ENCODE measurements at places on chromosomes 2 and 18.

DNA sequence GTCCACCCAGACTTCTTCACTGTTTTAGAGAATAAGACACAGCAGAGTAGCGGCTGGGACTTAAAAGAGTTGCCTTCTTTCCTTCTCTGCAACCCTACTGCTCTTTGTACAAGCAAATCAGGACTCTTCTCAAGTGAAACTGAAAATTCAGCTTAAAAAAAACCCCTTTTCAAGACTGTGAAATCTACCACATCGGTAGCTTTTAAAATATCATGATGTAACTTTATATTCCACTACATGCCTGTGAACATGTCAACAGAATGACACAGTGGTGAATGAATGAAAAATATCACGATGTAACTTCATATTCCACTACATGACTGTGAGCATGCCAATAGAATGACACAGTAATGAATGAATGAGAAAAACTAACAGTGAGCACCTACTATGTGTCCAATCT lies 53.4 kb downstream of the TCF4 start:
- no peak for DNase-seq

DNA sequence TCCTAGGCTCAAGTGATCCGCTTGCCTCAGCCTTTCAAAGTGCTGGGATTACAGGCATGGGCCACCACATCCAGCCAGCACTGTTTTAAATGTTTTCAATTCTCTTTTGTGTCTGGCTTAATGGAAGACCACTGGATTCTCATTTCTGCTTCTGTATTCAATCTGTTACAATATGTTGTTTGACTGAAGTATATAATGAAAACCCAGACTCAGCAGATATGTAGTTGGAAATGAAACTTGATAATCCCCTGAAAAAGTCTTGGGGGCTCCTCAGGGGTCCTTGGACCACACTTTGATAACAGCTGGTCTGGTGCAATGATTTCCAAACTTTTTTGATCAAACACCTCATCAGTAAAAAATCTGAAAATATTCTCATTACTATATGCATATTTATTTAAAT lies 132.7 kb downstream of the ATAD2B start:
- no peak for DNase-seq

GRCh38 chr2:233810385-233810784 lies 32.3 kb downstream of the MROH2A start:
- no peak for DNase-seq

DNA sequence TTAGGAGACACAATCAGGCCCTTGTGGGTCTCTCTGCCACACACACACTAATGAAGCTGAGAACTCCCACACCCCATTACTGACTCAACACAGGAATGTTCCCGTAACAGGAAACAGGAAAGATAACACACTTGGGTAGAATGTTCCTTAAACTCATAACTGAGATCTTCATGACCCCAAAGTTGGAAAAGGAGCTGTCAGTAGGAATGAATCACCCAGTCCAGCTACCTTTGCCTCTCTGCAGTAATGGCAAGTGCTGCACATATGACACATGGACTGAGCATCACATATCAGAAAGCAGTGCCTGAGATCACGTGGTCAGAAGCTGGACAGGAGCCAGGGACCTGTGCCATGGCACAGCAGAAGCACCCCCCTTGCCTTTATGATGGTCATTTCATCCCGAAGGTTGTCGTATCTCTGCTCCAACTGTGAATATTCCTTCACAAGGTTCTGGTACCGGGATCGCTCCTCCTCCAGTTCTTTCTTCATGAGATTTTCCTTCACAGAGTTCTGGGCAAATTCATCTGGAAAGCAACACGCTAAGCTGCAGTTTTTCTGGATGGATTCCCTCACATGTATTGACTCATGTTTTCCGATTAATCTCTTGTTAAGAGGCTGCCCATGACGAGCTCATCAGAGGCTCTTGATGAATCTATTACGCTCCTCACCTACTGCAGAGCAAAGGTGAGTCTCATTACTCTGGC lies 65.4 kb upstream of the ACAA2 start:
- no peak for DNase-seq

DNA sequence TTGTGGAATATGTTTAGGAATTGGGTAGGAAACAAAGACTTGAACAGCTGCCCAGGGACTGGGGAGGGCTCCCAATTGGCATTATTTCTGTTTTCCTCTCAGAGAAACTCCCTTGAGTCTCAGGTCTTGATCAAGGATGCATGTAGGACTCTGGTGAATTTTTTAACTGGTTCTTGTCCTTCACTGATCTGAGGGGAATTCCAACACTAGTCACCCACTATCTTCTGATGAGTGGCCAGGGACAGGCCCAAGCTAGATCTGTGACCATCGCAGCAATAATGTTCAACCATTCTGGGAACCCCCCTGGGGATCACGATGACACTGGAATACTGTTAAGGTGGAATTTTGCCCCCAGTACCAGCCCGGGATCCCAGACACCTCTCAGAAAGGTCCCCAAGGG lies 132.0 kb downstream of the SH3BP4 start:
- DNase-seq: no peak

GRCh38 chr18:28728891-28729290 lies 552.0 kb upstream of the CDH2 start:
- DNase-seq: no peak

- peak; percentile 44 for DNase-seq
Measured at GRCh38 chr2:111148925-111149324, 28.2 kb downstream of the BCL2L11 start.

DNA sequence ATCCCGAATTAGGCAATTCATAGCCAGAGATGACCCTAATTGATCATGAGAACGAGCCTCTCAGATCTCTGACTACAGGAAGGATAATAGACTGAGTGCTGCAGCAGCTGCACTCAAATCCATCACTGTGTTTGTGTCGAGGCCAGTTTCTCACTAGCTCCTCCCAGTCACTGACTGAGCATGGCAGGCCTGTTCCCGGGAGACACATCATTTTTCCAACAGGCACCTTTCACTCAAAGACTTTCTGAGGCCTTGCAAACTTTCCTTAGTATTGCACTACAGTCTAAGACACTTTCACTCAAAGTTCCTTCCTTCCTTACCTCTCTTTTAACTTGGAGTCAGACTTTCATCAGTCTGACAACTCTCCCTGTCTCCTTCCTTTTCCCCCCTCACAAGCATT lies 13.7 kb downstream of the SOS1 start:
- no peak for DNase-seq

GRCh38 chr2:9965119-9965822 lies 13.8 kb downstream of the GRHL1 start:
- DNase-seq: no peak

DNA sequence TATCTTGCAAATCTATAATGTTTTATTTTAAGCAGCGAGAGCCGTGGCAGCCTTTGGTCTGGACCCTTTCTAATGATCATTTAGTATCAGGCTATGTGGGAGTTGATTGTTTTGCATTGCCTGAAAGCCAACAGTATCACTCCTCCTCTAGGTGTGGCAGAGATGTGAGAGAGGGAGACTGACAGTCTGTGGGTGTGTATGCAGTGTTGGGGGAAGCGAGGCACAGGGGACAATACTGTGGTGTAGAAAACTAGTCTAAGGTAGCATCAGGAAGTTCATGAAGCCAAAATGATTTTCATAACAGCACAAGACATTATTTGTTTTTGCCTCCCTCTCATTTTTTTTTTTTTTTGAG lies 13.4 kb upstream of the IL37 start:
- no peak for DNase-seq

- DNase-seq: no peak
Measured at GRCh38 chr2:181649436-181649979, 7.4 kb downstream of the CERKL start.

DNA sequence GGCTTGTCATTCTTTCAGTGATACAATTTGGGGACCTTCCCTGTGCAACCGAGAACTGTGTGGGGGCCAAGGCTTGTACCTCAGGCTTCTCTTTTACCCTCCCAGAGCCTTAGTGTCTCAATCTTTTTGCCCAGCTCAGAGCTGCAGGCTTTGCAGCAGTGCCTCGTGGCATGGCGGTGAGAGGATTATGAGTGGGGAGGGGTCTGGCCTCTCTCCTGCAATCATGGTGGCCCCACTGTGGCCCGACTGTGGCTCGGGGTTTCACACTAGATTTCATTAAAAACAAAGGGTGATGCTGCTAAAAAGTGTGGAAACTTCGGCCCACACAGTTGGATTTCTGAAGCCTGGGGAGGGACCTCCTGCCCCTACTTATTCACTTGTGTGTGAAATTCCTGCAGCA lies 75.5 kb downstream of the CAPN13 start:
- DNase-seq: no peak

DNA sequence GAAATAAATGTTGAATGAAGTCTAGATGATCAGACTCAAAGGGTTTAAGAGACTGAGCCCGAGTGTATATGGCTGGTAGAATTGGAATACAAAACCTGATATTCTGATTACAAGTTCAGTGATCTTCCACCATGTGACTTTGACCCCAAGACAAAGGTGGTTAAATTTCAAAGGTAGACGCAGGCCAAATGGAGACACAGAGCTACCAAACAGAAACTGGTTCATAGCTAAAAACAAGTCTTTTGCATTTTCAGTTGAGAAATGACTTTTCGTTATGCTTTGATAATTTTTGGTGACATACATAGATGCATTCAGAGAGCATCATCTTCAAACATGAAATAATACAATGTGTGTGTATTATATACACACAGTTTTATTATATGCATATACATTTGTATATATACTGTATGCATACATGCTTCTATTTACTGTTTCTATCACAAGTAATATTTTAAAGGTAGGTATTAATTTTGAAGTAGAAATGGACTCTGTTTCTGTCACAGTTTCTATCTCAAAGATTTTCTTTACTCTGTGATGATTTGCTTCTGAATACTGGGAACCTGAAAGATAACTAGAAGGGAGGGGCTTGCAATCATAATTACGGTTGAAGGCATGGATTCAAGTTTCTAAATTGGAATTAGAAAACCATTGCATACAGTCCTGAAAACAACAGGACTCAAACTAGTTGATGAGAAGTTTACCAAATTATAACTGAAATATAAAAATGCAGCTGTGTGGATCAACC lies 142.3 kb downstream of the ABCA12 start:
- DNase-seq: no peak

DNA sequence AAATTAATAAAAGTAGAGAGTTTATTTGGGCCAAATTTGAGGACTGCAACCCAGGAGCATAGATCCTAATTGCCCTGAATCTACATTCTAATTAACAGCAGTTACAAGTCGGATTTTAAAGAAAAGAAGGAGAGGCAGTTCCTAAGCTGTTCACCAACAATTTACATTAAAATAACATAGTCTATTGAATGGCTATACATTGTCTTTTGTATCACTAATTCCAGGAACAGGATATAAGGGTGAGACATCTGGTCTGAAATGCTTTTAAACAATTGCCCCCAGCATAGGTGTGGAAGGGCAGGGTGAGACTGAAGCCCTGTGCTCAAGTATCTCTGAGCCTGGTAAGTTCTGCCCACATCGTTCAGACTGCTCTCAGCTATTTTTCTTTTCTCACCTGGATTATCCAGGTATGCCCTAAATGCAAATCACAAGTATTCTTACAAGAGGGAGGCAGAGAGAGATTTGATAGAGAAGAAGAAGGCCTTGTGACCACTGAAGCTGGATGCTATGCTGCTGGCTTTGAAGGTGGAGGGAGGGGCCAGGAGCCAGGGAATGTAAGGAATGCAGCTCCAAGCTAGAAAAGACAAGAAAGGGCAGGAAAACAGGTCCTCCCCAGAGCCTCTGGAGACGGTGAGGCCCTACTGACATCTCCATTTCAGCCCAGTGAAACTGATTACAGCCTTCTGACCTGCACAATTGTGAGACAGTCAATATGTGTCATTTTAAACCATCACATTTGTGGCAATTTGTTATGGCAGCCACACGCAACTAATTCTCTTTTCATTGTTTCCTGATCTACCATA lies 189.4 kb upstream of the ARL4C start:
- no peak for DNase-seq

DNA sequence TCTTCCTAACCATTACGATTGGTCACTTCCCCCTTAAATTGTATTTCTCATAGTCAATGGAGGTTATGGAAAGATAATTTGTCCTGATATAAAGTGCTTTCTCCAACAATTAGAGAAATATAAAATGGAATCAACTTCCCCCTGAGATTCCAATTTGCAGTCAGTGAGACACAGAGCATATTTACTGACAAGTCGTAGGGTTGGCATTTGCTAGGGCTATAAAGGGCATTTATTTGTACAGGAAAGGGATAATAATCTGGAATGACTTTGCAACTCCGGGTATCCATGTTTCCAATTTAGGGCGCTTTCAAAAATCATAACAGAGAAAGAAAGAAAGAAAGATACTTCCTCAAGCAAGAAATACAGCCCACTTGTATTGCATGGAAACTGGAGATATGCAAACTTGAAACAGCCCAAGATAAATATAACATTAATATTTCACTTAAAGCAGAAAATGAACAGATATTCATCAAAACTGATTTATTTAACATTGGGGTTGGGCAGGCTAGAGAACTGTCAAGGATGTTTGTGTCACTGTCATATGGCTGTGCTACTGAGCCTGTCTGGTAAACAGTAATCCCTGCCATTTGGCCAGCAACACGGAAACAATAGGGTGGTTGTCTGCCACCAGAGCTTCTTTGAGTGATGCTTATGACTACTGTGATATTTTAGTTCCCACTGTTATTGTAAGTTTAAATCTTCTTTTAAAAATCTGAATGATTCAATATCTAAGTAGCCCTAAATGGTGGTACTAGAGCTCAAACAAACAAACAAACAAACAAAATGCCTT lies 621.8 kb downstream of the LRP1B start:
- no peak for DNase-seq

GRCh38 chr2:237222601-237223041 lies 136.9 kb downstream of the COPS8 start:
- DNase-seq: no peak

DNA sequence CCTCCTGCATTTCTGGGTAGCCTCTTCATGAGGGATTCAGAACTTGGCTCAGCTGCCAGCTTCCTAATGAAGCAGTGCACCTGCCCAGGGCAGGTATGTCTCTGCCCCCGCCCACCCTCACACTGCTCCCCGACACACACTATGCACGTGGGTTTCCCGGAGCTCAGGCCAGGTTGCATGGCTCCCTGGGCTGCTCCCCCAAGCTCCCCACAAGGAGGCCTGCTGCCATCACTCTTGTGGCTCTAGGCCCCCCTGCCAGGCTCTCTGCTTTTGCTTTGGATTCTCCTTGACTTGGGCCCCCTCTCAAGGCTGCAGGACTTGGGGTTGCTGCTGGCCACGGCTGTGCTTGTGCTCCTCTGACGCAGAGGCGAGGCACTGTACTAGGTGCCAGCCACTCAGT lies 43.6 kb downstream of the ADD2 start:
- no peak for DNase-seq

GRCh38 chr18:67109535-67109934 lies 407.0 kb downstream of the DSEL start:
- DNase-seq: no peak

- DNase-seq: no peak
Measured at GRCh38 chr2:116095636-116096035, 1653.2 kb downstream of the DPP10 start.

DNA sequence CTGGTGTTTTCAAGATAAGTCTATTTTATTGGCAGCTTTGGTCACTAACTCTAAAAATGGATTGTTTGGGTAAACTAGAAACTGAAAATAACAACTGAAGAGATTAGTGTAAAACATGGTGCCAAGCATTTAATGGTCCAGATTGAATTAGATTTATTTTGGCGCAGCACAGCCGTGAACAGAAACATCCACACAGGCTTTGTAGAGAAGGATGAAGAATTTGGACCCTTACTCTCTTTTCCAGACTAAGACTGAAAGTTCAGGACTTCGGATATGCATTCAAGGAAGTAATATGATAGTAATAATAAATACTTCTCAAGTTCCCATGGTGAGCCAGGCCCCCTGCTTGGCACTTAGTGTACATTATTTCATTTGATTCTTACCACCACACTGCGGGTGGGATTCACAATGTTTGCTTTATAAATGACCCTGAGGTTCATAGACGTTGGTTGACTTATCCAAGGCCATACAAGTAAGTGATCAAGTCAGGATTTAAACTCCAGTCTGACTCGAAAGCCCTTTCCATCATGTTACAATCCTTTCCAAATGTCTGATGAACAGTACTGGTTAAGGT lies 54.2 kb upstream of the ITGB6 start:
- DNase-seq: no peak

Data from K562 (cell line).